Activated CD4-positive, alpha-beta T cell treated with anti-CD3 and anti-CD28 coated beads for 24 hours (primary cell): ENCODE measurements at places on chromosomes 11 and 22.
A peak's percentile ranks its signal among the peaks of the same experiment; 100 is the strongest.

DNA sequence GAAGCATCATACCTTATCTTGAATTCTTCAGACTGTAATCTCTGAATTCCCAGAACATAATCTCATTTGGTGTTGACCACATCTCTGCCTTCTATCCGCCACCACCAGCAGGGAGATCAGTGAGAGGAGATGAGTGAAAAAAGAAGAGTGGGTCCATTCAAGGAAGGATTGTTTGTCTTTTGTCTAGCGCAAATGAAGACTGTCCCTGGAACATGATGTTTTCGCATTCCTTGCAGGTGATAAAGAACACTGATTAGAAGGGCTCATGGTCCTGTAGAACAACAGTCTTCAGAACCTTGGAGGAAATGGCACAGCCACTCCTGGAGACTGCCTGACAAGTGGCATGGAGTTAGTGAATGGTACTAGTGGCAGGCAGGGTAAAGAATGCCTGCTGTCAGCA is 869.6 kb downstream of the JRKL start:
- DNase-seq: no peak

DNA sequence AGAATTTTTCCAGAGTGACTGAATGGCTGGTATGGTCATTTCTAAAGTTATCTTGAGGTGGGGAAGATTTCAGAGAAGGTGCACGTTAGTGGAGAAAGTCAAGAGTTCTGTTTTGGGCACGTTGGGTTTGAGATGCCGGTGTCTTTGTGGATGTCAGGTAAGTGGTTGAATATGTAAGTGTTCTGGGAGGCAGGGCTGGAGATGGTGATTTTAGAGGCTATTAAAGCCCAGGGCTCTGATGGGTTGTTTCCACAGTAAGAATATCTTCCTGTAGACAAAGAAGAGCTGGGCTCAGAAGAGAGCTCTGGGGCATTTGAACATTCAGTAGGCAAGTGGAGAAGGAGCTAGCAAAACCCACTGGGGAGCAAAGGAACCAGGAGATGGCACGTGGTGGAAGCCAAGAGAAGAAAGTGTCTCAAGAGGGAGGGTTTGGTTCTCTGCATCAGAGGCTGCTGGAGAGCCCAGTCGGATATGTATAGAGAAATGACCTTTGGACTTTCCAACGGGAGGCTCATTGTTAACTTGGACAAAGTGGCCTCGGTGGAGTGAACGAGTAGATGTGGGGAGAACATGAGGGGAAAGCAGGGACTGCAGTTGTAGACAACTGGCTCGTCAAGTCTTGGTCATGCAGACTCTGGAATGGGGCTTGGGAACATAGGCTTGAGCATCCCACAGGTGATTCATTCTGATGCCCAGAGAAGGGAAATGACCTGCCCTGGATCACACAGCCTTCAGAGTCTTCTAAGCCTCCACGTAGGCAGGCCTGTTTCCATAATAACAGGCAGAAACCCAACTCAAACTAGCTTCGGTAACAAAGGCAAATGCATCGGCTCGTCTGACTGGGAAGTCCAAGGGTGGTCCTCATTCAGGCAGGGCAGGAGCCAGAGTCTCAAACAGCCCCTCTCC is 98.4 kb upstream of the PARVA start:
- DNase-seq: no peak

- DNase-seq: no peak
These were observed 366.7 kb upstream of the NARS2 start for GRCh38 chr11:78941226-78941851.

GRCh38 chr11:95576146-95576845 is 213.3 kb downstream of the FAM76B start:
- no peak for DNase-seq

DNA sequence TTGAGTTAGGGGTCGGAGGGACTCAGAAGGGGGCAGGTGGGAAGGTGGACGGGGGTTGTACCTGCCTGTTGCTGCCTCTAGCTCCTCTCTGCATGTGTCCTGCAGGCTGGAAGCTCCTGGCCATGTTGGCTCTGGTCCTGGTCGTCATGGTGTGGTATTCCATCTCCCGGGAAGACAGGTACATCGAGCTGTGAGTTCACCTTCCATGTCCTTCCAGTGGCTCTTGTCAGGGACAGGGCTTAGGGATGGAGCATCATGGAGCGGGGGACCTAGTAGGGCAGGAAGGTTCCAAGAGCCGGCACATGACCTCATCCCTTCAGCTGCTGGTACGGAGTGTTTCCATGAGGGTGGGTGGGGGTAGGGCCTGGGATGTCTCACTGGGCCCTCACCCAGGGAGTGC is 50.9 kb downstream of the ST3GAL4 start:
- DNase-seq: no peak

GRCh38 chr11:100835854-100836253 is 148.8 kb downstream of the ARHGAP42 start:
- DNase-seq: no peak

DNA sequence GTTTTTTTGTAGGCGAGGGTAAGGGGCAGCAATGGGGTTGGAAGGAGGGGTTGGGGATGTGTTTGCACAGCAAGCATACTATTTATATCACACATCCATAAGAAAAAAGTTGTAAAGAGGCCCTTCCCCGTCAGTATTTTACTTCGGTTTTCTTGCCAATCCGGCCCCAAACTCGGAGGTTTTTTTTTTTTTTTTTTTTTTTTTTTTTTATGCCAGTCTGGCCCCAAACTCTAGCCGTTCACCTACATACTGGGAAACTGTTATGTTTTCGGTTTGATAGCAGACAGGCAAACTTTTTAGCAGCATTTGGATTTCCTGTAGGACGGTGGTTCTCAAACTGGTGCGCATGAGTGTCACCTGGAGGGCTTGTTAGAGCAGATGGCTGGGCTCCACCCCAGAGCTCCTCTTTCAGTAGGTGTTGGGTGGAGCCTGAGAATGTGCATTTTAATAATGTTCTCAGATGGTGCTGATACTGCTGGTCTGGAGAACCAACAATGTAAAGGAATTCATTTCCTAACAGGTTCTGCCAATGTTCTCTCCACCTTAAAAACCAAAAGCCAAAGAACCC is 76.5 kb upstream of the ZBED5 start:
- DNase-seq: no peak

- no peak for DNase-seq
These were observed 21.6 kb downstream of the PDGFB start for GRCh38 chr22:39223091-39223710.

DNA sequence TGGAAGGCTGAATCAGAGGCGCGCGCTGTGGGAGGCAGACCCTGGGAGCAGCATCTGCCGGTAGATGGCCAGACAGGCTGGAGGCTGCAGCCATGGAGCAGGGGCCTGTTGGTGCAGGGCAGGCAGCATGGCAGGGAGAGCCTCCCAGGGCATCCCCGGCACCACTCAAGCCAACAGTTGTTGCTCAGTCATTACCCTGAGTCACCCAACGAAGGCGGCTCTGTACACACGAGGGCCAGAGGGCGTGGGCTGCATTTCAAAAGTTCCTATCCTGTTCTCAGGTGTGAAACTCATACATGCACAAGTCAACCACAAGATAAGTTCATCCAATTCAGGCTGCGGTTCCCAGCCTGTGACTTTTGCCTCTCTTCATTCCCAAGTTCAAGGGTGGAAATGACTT is 2.6 kb downstream of the ANO1 start:
- DNase-seq: no peak

GRCh38 chr11:16790486-16791190 is 52.2 kb downstream of the C11orf58 start:
- DNase-seq: no peak

GRCh38 chr11:16265022-16265421 is 91.3 kb downstream of the SOX6 start:
- DNase-seq: no peak

- DNase-seq: no peak
These were observed 43.4 kb downstream of the SCUBE1 start for GRCh38 chr22:43299736-43300135.

GRCh38 chr11:100602716-100603115 is 84.4 kb upstream of the ARHGAP42 start:
- DNase-seq: no peak

- no peak for DNase-seq
These were observed 8.6 kb downstream of the LRRC32 start for GRCh38 chr11:76661834-76662434.

GRCh38 chr11:62130283-62131169 is 6.7 kb downstream of the INCENP start:
- no peak for DNase-seq

DNA sequence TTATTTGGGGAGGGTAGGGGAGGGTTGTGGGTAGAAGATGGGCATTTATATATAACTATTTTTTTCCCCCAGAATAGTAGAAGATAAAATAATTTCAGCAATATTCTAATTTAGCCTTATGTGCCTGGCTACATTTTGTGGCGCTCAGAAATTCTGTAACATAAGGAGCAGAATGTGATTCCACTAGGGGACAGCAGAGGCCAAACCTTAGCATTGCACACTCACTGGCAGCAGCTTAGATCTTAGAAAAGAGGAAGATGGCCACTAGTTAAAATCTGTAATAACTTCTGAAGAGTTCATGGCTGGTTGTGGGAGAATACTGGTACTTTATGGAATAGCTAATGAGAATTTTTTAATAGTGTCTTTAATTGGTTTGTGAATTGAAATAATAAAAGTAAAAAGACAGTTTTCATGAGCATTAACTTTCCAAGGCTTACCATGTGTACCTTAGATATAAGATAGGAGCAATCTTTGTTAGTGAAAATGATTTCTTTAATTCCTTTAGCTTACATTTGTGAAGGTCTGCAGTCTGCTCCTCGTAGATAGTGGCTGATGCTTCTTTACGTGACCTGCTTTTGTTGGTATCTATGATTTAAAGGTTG is 33.1 kb downstream of the DDX10 start:
- peak; percentile 26 for DNase-seq

- DNase-seq: no peak
These were observed 294.0 kb upstream of the CTSC start for GRCh38 chr11:88631497-88631896.

GRCh38 chr11:99601179-99601578 is 580.4 kb downstream of the CNTN5 start:
- DNase-seq: no peak

- DNase-seq: no peak
These were observed 105.7 kb upstream of the ANO1 start for GRCh38 chr11:69972351-69972802.

DNA sequence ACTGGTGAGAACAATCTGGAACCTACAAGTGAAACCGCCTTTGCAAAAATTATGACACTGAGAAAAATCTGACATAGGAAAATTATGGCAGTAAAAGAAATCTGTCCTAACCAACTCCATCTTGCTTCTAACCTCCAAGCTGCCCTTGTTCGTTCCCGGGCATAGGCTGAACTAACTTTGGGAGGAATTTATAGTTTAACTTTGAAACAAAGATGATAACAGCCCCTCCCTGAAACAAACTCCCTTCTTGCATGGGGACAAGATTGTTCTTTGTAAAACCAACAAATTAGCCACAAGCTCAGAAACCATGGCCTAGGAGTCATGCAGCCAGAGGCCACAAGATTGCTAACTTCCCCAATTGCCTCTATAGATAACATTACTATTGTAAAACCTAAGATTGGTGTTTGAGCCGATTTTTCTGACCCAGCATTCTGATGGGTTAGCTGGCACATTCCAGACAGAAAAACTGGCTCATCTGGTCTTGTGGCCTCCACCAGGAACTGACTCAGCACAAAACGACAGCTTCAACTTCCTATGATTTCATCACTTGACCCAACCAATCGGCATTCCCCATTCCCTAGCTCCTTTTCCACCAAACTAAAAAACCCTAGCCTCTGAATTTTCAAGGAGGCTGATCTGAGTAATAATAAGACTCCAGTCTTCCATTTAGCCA is 3.6 kb upstream of the CCDC81 start:
- DNase-seq: no peak

- DNase-seq: peak; percentile 51
These were observed 2.2 kb downstream of the FXYD2 start for GRCh38 chr11:117822074-117823033.

- DNase-seq: no peak
These were observed 1.5 kb upstream of the CD151 start for GRCh38 chr11:831118-831864.

- no peak for DNase-seq
These were observed 55.3 kb downstream of the SHANK2 start for GRCh38 chr11:71197096-71197495.

GRCh38 chr22:36377022-36377631 is 10.6 kb downstream of the MYH9 start:
- no peak for DNase-seq

GRCh38 chr11:86476109-86476861 is 101.6 kb downstream of the CCDC81 start:
- no peak for DNase-seq

- no peak for DNase-seq
These were observed at the start of gene MCAM for GRCh38 chr11:119316729-119317591. MCAM (minus strand) TSS chr11:119317130; CDS start chr11:119317101, 29 bp downstream.

DNA sequence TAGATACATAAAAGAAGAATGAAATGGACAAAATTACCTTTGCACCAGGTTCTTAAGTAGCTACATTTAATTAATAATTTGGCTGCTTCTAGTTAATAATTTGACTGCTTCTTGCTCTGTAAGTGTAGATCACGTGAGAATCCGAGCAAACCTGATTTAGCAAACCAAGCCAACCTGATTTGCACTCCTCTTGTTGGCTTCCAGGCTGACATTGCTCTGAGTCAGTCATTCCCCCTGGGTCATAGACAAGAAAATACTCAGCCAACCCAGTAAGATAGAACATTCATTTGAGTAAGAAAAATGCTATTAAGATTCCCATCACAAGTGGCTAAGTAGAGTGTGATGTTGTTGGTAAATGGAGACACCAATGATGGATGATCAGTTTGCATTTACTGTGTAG is 304.1 kb downstream of the C11orf87 start:
- no peak for DNase-seq

- DNase-seq: no peak
These were observed 706 bp downstream of the DCPS start for GRCh38 chr11:126304457-126305075.

DNA sequence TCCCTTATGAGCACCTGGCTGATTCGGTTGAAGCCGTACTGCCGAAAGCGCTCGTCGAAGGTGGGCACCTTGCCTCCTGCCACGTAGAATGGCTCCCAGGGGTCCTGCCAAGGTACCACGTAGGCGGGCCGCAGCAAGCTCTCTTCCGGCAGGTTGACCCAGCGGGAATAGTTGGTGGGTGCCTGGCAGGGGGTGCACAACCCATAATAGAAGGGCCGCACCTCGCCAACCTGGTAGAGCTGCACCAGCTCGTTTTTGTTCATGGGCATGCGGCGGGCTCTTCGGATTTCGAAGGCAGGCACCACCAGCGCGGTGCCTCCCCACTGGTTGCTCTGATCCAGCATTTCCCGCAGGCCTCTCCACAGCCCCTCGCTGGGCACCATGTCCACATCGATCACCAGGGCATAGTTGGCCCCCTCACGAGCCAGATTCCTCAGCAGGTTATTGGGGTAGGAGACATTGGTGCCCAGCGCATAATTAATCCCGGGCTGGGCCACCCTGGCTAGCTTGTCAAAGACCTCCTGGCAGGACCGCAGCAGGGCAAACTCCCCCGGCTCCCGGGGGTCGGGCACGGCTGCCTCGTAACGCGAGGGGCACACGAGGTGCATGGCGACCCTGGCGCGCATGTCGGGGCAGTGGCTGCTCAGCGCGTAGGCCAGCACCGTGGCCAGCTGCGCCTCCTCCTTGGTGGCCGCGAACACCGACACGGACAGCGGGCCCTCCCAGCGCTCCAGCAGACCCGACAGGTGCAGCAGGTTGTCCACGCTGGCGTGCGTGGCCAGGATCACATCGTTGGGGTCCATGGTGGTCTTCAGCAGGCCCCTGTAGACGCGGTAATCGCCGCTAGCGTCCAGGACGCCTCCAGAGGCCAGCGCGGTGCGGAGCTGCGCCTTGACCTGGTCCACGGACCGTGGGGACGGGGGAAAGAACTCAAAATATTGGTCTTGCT is 679 bp downstream of the B4GAT1 start:
- DNase-seq: no peak
